Stimulated activated CD8-positive, alpha-beta memory T cell treated with anti-CD3 and anti-CD28 coated beads, Interleukin-15, amount 100 ng/mL, for 1 hour (primary cell): ENCODE measurements at places on chromosomes 1 and 21.

DNA sequence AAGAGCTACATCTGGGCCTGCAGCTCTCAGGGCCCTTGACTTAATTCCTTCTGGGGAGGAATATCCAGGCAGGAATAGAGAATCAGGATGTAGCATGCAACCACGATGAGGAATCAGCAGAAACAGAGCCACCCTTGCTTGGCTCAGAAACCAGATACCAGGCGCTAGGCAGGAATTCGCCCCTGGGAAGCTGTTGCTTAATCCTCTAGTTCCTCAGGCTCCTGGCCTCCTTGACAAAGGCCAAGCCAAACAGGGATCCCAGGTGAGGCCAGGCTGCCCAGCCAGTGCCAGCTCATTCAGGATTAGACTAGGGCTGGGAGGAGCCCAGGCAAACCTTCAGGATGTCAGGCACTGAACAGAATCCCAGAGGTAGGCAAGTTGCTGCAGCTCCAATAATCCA is 48.2 kb upstream of the IRF2BP2 start:
- DNase-seq, result no peak

GRCh38 chr1:92079441-92079840 is 704 bp upstream of the BTBD8 start:
- no peak for DNase-seq

DNA sequence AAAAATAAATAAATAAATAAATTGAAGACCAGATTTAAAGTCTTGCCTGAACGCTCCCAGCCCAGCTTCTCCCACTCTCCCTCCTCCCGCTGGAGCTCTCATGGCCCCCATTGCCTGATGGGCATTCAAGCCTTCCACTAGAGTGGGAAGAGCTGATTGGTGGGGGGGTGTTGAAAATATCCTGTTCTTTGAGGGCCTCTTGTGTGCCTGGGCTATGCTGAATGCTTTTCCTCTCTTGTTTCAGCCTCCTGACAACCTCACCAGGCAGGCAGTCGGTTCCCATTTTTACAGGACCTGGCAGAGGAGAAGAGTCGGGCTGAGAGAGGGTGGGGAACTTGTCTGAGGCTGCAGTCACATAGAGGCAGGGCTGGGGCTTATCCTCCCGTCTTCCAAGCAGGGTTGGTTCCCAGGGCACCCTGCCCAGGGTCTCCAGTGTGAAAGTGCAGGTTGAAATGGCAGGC is 59.2 kb upstream of the SSBP3 start:
- DNase-seq, result no peak

GRCh38 chr1:185896863-185897262 is 162.7 kb downstream of the HMCN1 start:
- DNase-seq, result no peak

DNA sequence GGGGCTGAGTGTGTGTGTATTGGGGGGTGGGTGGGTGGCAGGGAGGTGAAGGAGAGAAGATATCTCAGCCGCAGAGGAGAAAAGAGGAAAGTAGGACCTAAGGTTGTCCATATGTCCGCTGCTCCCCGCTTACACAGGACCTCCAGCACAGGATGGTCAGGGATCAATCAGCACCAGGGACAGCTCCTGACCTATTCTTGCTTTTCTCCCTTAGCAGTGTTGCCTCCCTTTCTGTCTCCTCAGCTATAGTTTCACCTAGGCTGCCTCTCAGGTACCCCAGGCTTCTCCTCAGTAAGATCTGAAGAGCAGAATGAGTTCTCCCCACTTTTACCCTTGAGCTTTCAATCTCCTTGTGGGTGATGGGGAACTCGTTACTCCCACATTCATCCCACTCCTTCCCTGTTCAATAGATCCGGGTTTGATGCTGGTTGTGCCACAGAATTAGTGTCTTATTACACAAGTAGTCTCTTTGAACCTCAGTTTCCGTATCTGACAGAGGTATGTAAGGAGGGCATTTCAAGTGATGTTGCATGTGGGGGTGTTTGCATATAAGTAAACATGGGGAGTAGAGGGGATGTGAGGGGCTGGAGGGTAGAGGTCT is 1.4 kb upstream of the DPH2 start:
- no peak for DNase-seq

- DNase-seq, result no peak
These were observed 150.8 kb upstream of the C1orf105 start for GRCh38 chr1:172269644-172270043.

DNA sequence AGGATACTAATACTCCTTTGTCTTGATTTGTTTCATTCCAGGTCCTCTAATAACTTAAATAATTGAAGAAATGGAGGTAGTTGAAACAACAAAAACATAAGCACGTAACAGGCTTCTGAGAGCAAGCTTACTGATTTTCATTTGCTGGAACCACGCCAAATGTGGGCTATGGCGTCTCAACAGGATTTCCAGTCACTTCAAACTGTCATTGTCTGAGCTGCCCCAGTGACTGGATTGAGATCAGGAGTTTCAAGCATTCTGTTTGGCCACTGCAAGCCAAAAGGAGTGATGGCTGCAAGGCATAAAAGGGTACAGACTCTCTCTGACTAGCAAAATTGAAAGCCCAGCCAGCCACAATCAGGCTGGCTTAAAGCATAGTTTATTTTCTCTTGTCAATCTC is 289.9 kb downstream of the DPYD start:
- no peak for DNase-seq

- no peak for DNase-seq
These were observed 8.2 kb downstream of the TBX15 start for GRCh38 chr1:118979754-118980575.

DNA sequence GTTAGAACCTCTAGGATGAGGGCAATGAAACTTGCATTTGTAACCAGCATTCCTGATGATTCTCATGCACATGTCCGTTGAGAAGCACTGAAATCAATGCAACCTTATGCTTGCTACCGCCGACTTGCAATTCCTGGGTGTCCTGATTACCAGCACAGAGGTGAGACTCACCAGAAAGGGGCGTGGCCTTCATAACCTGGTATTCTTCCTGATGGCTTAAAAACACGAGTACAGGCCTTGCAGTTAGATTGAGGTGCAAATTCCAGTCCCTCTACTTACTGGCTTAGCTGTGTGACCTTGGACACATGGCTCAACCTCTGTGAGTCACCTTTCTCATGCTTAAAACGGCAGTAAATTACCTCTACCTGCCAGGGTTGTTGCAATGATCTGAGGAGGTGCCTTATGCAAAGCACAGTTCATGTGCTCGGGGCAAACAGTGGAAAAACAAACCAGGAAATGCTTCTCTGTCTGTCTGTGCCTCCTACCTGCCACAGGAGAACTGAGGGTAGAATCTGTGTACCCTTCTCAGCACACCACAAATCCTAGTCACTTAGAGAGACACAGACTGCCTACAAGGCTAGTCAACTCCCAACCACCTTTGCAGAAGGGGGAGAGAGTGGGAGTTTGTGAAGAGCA is 39.1 kb upstream of the ECE1 start:
- DNase-seq, result no peak

DNA sequence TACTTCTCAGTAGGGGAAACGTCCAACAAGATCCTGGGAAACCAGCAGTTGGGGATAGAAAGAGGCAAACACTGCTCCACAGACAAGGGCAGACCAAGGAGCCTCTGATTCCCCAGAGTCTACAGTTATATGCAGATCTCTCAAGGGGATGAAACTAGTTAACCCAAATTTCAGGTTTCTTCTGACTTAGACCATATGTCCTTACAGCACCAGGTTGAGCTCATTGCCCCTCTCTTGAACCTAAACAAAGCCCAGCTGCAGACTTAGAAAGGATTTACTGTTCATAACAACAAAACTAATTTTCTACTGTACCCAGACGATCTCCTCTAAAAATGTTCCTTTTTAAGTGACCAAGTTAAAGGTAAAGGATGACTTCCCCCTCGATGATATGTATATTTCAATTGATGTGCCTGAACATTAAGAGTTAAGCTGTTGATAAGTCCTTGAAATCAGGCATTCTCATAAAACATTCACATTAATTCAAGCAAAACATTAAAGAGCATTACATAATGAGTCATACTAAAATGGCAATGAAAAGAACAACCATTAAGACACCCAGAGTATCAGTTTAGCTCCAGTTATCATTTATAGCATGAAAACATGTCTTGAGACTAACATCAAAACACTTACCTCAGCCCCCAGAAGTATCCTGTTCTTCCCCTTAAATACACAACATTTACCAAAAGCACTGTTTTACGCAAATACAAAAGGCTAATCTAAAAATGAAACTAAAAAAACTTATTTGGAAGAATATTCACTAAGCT is 24.1 kb downstream of the SMYD3 start:
- no peak for DNase-seq
